ENCODE measurements at places on chromosomes 12 and 14. TPM values are rescaled to one million over a fixed set of nuclear protein-coding genes. Genes with fewer than 3 reads are reported as not detected.
A peak's percentile ranks its signal among the peaks of the same experiment; 100 is the strongest.

DNA sequence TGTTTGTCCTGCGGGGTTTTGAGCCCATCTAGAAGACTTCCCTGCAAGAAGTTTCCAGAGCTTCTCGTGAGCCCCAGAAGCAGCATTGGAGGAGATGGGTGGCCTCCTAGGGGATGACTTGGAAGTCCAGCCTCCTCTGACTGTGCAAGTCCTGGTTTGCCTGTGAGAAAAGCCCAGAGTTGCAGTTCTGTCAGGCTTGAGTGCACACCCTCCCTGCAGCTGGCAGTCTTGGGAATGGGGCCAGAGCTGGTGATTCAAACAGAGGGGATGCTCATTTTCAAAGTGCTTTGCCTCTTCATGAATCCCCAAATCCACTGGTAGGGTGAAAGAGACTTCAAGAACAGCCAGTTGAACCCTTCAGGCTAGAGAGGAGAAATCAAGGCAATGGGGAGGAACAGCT is 3.9 kb upstream of the PPP1R1A start:
- H3K4me3 ChIP-seq: no peak overlapping the region
- no peaks in the 10 kb centered on the region for H3K36me3 ChIP-seq
- H3K4me1 ChIP-seq: peaks cover 14% of the 10 kb centered on the region
- no peak overlapping the region for H3K27ac ChIP-seq
- peaks cover 27% of the 10 kb centered on the region for H3K27me3 ChIP-seq
- no peak for DNase-seq

- H3K4me3 ChIP-seq: no peak overlapping the region
- no peaks in the 10 kb centered on the region for H3K4me1 ChIP-seq
- H3K27me3 ChIP-seq: peaks cover 14% of the 10 kb centered on the region
- no peaks in the 10 kb centered on the region for H3K36me3 ChIP-seq
Measured at GRCh38 chr12:130762319-130762675, 46.2 kb upstream of the RIMBP2 start.

DNA sequence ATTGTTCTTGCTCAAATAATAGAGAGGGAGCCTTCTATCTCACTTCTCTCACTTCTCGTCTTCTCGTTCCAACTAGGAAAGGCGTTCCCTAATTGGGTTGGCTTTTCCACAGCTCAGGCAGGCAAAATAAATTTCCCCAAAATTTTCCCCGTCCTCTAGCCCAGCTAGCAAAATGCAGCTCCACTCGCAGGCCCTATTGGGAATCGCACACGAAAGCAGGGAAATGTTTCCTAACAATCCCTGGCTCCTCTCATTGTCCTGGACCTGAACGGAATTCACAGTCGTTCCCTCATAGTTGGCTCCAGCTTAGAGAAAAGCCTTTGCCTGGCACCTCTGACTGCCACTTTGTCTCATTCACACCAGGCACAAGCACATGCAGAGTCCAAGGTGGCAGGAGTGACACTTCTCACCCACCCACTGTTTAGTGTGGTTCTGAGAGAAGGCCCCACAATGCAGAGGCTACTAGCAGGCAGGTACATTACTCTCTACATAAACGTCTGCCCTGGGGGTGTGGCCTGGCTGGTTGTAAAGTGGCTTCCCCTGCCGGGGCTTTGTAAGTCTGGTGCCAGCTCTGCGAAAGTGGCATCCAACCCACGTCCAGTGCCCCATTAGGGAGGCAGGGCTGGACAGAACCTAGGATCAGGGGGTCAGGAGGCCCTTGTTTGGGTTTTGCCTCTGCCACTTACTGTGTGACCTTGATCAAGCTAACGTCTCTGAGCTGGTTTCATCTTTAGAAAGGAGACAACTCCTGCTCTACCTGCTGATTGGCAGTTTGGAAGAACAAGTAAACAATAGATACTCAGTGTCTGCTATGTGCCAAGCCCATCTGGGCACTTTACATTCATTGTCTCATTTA is 4.2 kb downstream of the SERPINA10 start:
- no peaks in the 10 kb centered on the region for H3K27me3 ChIP-seq
- H3K4me3 ChIP-seq: no peak overlapping the region
- no peaks in the 10 kb centered on the region for H3K4me1 ChIP-seq
- no peak overlapping the region for H3K27ac ChIP-seq

GRCh38 chr12:65606008-65606766 is 218.1 kb upstream of the HMGA2 start:
- H3K36me3 ChIP-seq: no peaks in the 10 kb centered on the region
- DNase-seq: no peak
- no peaks in the 10 kb centered on the region for H3K27me3 ChIP-seq
- no peak overlapping the region for H3K27ac ChIP-seq
- H3K4me3 ChIP-seq: no peak overlapping the region

- no peaks in the 10 kb centered on the region for H3K27me3 ChIP-seq
- no peak overlapping the region for H3K27ac ChIP-seq
- peaks cover 5% of the 10 kb centered on the region for H3K4me1 ChIP-seq
- no peaks in the 10 kb centered on the region for H3K36me3 ChIP-seq
- H3K4me3 ChIP-seq: no peak overlapping the region
- DNase-seq: no peak
Measured at GRCh38 chr14:99534863-99535262, 53.7 kb downstream of the CCNK start.

DNA sequence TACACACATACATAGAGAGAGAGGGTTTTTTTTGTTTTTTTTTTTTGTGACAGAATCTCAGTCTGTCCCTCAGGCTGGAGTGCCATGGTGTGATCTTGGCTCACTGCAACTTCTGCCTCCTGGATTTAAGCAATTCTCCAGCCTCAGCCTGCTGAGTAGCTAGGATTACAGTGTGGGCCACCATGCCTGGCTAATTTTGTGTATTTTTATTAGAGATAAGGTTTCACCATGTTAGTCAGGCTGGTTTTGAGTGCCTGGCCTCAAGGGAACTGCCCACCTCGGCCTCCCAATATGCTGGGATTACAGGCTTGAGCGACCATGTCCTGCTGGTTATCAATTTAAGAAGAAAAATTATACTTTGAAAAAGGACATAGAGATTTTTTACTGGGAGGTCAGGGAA is 710.6 kb downstream of the SLC6A15 start:
- no peak overlapping the region for H3K4me3 ChIP-seq
- H3K27ac ChIP-seq: no peak overlapping the region
- H3K36me3 ChIP-seq: no peaks in the 10 kb centered on the region
- no peaks in the 10 kb centered on the region for H3K4me1 ChIP-seq
- no peaks in the 10 kb centered on the region for H3K27me3 ChIP-seq

DNA sequence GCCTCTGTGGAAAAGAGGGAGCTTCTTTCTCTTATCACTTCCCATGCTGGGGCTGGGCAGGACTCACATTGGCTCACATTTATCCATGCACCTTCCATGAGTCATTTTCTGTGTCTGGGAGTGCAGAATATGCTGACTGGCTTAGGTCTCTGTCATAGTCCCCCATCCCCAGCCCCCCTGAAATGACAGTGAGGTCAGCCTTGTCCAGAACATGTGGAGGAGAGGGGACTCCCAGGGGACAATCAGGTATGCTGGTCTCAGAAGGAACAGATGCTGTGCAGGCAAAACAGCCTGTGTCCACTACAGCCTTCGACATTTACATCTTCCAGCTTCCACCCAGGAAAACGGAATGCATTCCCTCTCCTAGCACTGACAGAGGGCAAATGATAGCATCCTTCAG is 35.0 kb downstream of the ADGRD1 start:
- H3K27ac ChIP-seq: no peak overlapping the region
- H3K4me3 ChIP-seq: no peak overlapping the region
- H3K4me1 ChIP-seq: peaks cover under 1% of the 10 kb centered on the region
- H3K36me3 ChIP-seq: peaks cover 18% of the 10 kb centered on the region
- DNase-seq: no peak

GRCh38 chr14:104593710-104594136 is 10.8 kb downstream of the TMEM179 start:
- no peak overlapping the region for H3K4me3 ChIP-seq
- H3K27ac ChIP-seq: no peak overlapping the region
- H3K27me3 ChIP-seq: peaks cover 15% of the 10 kb centered on the region
- peak; percentile 28 for DNase-seq

DNA sequence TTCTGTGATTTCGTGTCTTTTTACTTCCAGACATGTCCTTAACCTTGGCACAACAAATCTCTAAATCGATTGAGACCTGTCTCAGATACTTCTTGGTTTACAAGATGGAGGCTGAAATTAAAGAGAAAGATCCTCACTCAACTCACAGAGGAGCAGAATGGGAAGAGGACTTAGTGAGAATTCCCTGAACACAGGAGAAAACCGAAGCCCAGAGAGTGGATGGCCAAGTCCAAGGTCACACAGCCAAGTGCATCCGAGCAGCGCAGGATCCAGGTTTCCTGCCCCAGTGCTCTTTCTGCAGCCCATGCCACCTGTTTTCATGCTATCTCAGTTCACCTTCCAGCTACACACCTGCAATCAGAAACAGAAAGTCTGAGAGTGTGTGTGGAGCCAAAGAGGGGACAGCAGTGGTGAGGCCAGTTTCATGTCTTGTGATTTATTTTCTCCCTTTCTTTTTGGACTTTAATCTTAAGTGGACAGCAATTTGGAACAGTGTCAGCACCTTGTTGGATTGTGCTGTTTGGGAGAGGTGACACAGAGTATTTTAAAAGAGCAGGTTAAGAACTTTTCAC is 22.9 kb upstream of the TCL1B start:
- DNase-seq: no peak
- H3K27me3 ChIP-seq: peaks cover 31% of the 10 kb centered on the region
- no peaks in the 10 kb centered on the region for H3K36me3 ChIP-seq

GRCh38 chr14:23006188-23006534 is 3.8 kb downstream of the C14orf93 start:
- DNase-seq: no peak
- H3K4me1 ChIP-seq: peaks cover 27% of the 10 kb centered on the region
- H3K4me3 ChIP-seq: peak overlapping the region; percentile 74
- peak overlapping the region; percentile 96 for H3K27ac ChIP-seq
- H3K36me3 ChIP-seq: no peaks in the 10 kb centered on the region

- H3K27ac ChIP-seq: no peak overlapping the region
- H3K4me1 ChIP-seq: no peaks in the 10 kb centered on the region
- H3K27me3 ChIP-seq: no peaks in the 10 kb centered on the region
Measured at GRCh38 chr12:43676183-43676813, 82.3 kb downstream of the PUS7L start.

GRCh38 chr12:64673490-64674169 is 63.3 kb downstream of the RASSF3 start:
- no peaks in the 10 kb centered on the region for H3K36me3 ChIP-seq
- no peaks in the 10 kb centered on the region for H3K27me3 ChIP-seq
- no peak for DNase-seq
- H3K27ac ChIP-seq: peak overlapping the region; percentile 78

DNA sequence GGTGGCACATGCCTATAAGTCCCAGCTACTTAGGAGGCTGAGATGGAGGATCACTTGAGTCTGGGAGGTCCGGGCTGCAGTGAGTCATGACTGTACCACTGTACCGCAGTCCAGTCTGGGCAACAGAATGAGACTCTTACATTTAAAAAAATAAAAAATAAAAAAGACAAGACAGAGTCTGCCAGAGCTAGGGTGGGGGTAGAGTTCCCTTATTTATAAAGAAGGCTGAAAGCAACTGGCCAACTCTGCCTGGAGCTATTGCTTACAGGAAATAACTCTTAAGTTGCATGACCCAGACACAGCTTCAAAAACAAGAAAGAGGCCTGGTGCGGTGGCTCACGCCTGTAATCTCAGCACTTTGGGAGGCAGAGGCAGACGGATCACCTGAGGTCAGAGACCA is 31.5 kb downstream of the NUMB start:
- peak overlapping the region; percentile 54 for H3K27ac ChIP-seq
- peaks cover 71% of the 10 kb centered on the region for H3K4me1 ChIP-seq
- DNase-seq: no peak
- no peak overlapping the region for H3K4me3 ChIP-seq
- H3K27me3 ChIP-seq: no peaks in the 10 kb centered on the region

GRCh38 chr12:124819080-124819479 is 44.6 kb downstream of the SCARB1 start:
- H3K27me3 ChIP-seq: no peaks in the 10 kb centered on the region
- no peak overlapping the region for H3K4me3 ChIP-seq
- H3K36me3 ChIP-seq: peaks cover 1% of the 10 kb centered on the region
- H3K4me1 ChIP-seq: no peaks in the 10 kb centered on the region

- H3K4me1 ChIP-seq: peaks cover 17% of the 10 kb centered on the region
- no peaks in the 10 kb centered on the region for H3K27me3 ChIP-seq
- no peak for DNase-seq
- H3K4me3 ChIP-seq: peak overlapping the region; percentile 11
- H3K36me3 ChIP-seq: no peaks in the 10 kb centered on the region
- H3K27ac ChIP-seq: no peak overlapping the region
Measured at GRCh38 chr12:121697093-121697698, 15.4 kb upstream of the TMEM120B start.

DNA sequence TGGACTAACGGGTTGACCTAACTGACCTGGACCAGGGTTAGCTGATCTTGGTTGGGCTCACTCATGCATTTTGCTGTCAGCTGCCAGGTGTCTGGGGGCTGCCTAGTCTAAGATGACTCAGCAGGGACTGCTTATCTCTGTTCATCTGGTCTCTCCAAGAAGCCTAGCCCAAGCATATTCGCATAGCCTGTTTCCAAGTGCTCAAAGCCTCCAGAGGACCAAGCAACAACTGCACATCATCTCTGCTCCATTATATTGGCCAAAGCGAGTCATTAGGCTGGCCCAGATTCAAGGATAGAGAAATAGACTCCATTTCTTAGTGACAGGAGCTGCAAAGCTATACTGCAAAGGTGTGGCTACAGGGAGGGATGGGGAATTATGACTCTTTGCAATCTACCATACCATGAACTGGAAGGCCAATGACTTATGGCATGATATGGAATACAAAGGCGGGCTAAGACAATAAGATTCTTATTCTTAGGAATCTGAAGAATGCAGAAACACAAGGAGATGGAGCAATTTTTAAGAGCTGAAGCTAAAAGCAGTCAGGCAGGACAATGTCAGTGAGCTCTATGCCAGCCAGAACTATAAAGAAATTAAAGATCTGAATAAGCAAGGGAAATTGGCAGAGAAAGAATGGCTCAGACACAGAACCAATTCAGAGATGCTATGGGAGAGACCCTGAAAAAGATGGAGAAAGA is 194.6 kb upstream of the FSCB start:
- H3K27ac ChIP-seq: no peak overlapping the region
- DNase-seq: no peak

GRCh38 chr12:64187370-64187769 is 34.7 kb downstream of the KICS2 start:
- DNase-seq: no peak
- no peaks in the 10 kb centered on the region for H3K36me3 ChIP-seq
- H3K27me3 ChIP-seq: no peaks in the 10 kb centered on the region
- no peak overlapping the region for H3K4me3 ChIP-seq

GRCh38 chr14:74244115-74244514 is 4.9 kb downstream of the VSX2 start:
- peaks cover 81% of the 10 kb centered on the region for H3K27me3 ChIP-seq
- DNase-seq: no peak
- no peak overlapping the region for H3K27ac ChIP-seq
- H3K4me1 ChIP-seq: peaks cover 23% of the 10 kb centered on the region

GRCh38 chr14:54769951-54770863 is 132.4 kb downstream of the GCH1 start:
- peaks cover 16% of the 10 kb centered on the region for H3K4me1 ChIP-seq
- no peaks in the 10 kb centered on the region for H3K27me3 ChIP-seq
- H3K27ac ChIP-seq: no peak overlapping the region
- peaks cover 46% of the 10 kb centered on the region for H3K36me3 ChIP-seq
- DNase-seq: no peak

GRCh38 chr12:6367969-6368892 is 7.1 kb downstream of the SCNN1A start:
- peaks cover 77% of the 10 kb centered on the region for H3K4me1 ChIP-seq
- H3K36me3 ChIP-seq: no peaks in the 10 kb centered on the region
- H3K27me3 ChIP-seq: no peaks in the 10 kb centered on the region
- peak; percentile 46 for DNase-seq
- H3K4me3 ChIP-seq: peak overlapping the region; percentile 6

Gene GPR132
- total RNA-seq: 7.2 TPM

Gene LTA4H
- 567 TPM for total RNA-seq

Gene KLRC2
- total RNA-seq: not detected

Gene CTSG
- 12.2 TPM for total RNA-seq

Gene GLS2
- 4.8 TPM for total RNA-seq

Gene NAV3
- 8.7 TPM for total RNA-seq

Gene CLMN
- total RNA-seq: 26.8 TPM

Gene SLCO1B3
- not detected for total RNA-seq

Gene TMEM132D
- 0.06 TPM for total RNA-seq

Gene PSMC6
- 68.8 TPM for total RNA-seq

Gene ITGB7
- total RNA-seq: 9.7 TPM
